ENCODE measurements at places on chromosomes 12 and 14. TPM values are rescaled to one million over a fixed set of nuclear protein-coding genes. Genes with fewer than 3 reads are reported as not detected.

CSRP2 gene
- 3.5 TPM for total RNA-seq

GUCY2C gene
- not detected for total RNA-seq

GRCh38 chr12:14256121-14256520 lies 109.4 kb upstream of the ATF7IP start:
- H3K4me1 ChIP-seq: peaks cover 56% of the 10 kb centered on the region
- H3K27me3 ChIP-seq: no peaks in the 10 kb centered on the region
- H3K4me3 ChIP-seq: peak overlapping the region; percentile 60
- H3K36me3 ChIP-seq: peaks cover 29% of the 10 kb centered on the region
- DNase-seq: peak; percentile 45

GRCh38 chr14:90091393-90091792 lies 29.6 kb downstream of the KCNK13 start:
- H3K27ac ChIP-seq: no peak overlapping the region
- H3K36me3 ChIP-seq: peaks cover 5% of the 10 kb centered on the region
- H3K4me3 ChIP-seq: no peak overlapping the region
- peaks cover 6% of the 10 kb centered on the region for H3K27me3 ChIP-seq
- DNase-seq: no peak

DNA sequence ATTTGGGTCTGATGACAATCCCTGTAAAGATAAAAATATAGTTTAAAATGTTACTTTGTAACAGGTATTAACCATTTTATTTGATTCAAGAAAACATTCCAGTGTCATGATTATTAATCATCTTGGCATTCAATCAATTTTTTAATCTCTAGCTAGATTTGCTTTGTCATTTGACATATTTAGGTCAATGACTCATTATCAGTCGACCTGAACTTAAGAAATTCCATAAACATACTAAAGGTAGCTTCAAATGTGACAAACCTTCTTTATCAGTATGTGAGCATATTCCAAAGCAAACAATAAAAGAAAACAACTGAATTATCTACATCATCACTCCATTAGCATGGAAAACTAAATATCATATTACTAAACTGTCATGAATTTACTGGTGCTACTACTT lies 50.8 kb upstream of the CDKL1 start:
- no peak overlapping the region for H3K4me3 ChIP-seq
- peaks cover 26% of the 10 kb centered on the region for H3K36me3 ChIP-seq
- H3K4me1 ChIP-seq: peaks cover 2% of the 10 kb centered on the region

- no peak overlapping the region for H3K4me3 ChIP-seq
- H3K27me3 ChIP-seq: no peaks in the 10 kb centered on the region
- no peaks in the 10 kb centered on the region for H3K4me1 ChIP-seq
- no peak overlapping the region for H3K27ac ChIP-seq
- H3K36me3 ChIP-seq: no peaks in the 10 kb centered on the region
- DNase-seq: no peak
These were observed 249.9 kb downstream of the CCDC91 start for GRCh38 chr12:28440081-28440608.

KLHDC1 gene
- 0.96 TPM for total RNA-seq

DNA sequence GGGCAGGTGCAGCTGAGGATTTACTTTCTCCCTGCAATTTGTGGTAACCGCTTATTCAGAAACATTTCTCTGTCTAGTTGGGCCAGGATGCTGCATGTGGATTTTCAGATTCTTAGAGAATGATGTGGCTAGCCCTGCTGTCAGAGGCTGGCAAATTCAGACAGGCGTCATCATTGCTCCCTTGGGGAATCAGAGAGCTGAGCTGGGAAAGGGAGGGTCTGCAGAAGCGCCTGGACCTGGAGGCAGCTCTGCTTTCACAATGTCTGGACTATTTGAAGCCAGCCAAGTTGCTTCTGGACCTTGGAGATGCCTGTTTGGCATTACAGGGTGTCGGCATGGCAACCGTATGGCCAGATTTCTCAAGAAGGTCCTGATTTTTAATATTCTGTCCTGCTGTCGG lies 3.4 kb downstream of the GALNT16 start:
- H3K27ac ChIP-seq: no peak overlapping the region
- H3K27me3 ChIP-seq: peaks cover 52% of the 10 kb centered on the region
- DNase-seq: no peak
- H3K36me3 ChIP-seq: no peaks in the 10 kb centered on the region
- H3K4me3 ChIP-seq: no peak overlapping the region
- H3K4me1 ChIP-seq: peaks cover 4% of the 10 kb centered on the region

IFI27 gene
- total RNA-seq: 5.2 TPM

GRCh38 chr14:99854831-99855230 lies 61.6 kb downstream of the EML1 start:
- DNase-seq: no peak
- no peak overlapping the region for H3K4me3 ChIP-seq
- H3K36me3 ChIP-seq: no peaks in the 10 kb centered on the region
- H3K4me1 ChIP-seq: no peaks in the 10 kb centered on the region
- no peak overlapping the region for H3K27ac ChIP-seq
- peaks cover 20% of the 10 kb centered on the region for H3K27me3 ChIP-seq

- no peak overlapping the region for H3K4me3 ChIP-seq
- no peaks in the 10 kb centered on the region for H3K36me3 ChIP-seq
- H3K4me1 ChIP-seq: no peaks in the 10 kb centered on the region
These were observed 1006.8 kb downstream of the SLC16A7 start for GRCh38 chr12:60602601-60603000.

DNA sequence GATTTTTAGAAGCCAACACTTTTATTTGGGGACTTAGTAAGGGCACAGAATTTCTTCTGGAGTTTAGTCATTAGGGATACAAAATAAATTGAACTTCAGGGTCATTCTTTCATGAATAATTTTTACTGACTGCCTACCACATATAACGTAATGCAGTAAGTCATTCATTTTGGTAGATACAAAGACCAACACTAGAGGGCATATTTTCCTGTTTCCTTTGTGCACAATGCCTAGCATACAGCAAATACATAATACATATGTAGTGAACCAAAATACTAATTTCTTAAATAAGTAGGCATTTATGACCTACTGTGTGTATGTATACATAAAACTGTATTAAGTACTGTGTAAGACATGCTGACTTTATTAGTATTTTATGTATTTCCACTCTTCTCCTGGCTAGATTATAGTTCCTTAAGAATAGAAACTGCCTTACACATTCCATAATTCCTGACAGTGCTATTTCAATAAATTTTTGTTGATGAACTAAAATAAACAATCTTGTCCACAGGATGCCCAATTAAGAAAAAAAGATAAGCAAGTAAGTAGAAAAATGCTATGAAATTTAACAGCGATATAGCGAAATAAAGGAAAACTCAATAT lies 47.9 kb downstream of the PPP1R12A start:
- H3K4me1 ChIP-seq: peaks cover 32% of the 10 kb centered on the region
- DNase-seq: no peak
- H3K27ac ChIP-seq: no peak overlapping the region
- H3K4me3 ChIP-seq: no peak overlapping the region
- H3K27me3 ChIP-seq: no peaks in the 10 kb centered on the region

DNA sequence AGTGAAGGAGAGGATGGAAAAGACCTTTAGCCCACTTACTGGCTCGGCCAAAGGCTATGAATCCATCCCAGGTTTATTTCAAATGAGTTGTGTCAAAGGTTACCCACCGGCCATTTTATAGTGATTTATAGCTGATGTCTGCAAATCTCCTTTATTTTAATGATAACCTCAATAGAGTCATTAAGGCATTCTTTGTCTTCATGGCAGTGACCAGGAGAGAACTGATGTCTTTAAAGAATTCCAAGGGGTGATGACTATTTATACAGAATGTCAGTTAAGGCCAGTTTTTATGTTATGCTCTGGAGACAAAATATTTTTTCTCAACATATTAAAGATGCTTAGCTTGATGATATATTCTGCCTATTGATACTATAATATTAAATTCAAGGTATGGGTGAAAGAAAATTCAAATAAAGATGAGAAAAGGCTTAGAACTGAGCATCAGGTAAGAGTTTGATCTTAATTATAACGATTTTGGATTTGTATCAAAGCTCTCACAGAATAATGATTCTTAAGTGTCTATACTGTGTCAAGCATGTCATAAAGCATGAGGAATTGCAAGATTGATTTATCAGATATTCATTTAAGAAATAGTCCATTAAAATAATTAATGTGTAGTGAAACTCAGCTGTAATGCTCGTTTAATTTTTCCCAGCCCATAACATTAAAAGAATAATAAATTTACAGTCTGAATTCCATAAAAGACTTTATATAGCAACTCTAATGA lies 361.5 kb downstream of the SOX5 start:
- H3K36me3 ChIP-seq: no peaks in the 10 kb centered on the region
- H3K4me1 ChIP-seq: no peaks in the 10 kb centered on the region
- DNase-seq: no peak
- H3K4me3 ChIP-seq: no peak overlapping the region
- H3K27me3 ChIP-seq: no peaks in the 10 kb centered on the region
- no peak overlapping the region for H3K27ac ChIP-seq

KDM5A gene
- 77.9 TPM for total RNA-seq

DNA sequence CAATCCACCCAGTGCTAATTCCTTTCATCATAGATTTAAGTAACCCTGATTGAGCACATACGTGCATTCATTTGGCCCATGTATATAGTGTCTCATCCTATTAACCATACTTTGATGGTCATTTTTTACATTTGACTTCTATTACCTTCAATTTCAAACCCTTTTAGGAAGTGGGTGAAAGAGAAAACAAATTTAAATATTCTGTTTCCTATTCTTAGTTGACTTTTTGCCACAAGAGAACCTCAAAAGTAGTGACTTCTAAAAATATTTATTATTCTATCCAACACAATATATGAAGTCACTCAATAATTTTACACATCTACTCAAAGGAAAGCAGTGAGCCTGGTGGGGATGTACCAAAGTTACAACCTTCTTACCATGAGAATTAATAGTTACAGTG lies 164.9 kb downstream of the CEP128 start:
- H3K36me3 ChIP-seq: peaks cover 2% of the 10 kb centered on the region
- H3K27me3 ChIP-seq: no peaks in the 10 kb centered on the region
- H3K4me3 ChIP-seq: no peak overlapping the region
- no peaks in the 10 kb centered on the region for H3K4me1 ChIP-seq
- no peak for DNase-seq

- no peak for DNase-seq
- no peaks in the 10 kb centered on the region for H3K4me1 ChIP-seq
- no peak overlapping the region for H3K4me3 ChIP-seq
- H3K36me3 ChIP-seq: no peaks in the 10 kb centered on the region
- H3K27me3 ChIP-seq: no peaks in the 10 kb centered on the region
- no peak overlapping the region for H3K27ac ChIP-seq
These were observed 48.3 kb downstream of the TTC6 start for GRCh38 chr14:37643701-37644100.

KRT3 gene
- total RNA-seq: not detected

DNA sequence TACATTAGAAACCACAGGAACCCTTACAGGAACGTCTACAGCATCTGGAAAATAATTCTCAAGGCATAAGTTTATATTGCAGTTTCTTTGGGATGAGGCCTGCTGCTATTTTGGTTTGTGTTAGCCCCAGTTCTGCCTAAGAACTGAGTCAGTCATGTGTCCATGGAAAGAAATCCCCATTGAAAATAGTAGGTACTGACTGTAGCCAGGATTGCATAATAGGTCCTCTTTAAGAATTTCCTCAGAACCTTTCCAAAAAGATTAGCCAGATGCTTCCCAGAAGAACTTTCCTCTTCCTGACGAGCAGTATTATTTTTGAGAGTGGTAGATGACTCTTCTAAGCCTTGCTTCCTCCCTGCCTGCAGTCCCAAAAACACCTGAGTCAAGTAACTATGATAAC lies 52.6 kb downstream of the RASSF8 start:
- no peaks in the 10 kb centered on the region for H3K36me3 ChIP-seq
- no peaks in the 10 kb centered on the region for H3K4me1 ChIP-seq
- no peak for DNase-seq

CEBPE gene
- not detected for total RNA-seq

PMCH gene
- 210 TPM for total RNA-seq

GRCh38 chr12:53174881-53175491 lies 5.5 kb upstream of the ZNF740 start:
- H3K27ac ChIP-seq: no peak overlapping the region
- peaks cover 18% of the 10 kb centered on the region for H3K4me1 ChIP-seq
- no peak for DNase-seq
- no peak overlapping the region for H3K4me3 ChIP-seq
